Endodermal cell (in vitro differentiated cells): ENCODE measurements at places on chromosomes 1 and 21. TPM values are rescaled to one million over a fixed set of nuclear protein-coding genes. Genes with fewer than 3 reads are reported as not detected.

DNA sequence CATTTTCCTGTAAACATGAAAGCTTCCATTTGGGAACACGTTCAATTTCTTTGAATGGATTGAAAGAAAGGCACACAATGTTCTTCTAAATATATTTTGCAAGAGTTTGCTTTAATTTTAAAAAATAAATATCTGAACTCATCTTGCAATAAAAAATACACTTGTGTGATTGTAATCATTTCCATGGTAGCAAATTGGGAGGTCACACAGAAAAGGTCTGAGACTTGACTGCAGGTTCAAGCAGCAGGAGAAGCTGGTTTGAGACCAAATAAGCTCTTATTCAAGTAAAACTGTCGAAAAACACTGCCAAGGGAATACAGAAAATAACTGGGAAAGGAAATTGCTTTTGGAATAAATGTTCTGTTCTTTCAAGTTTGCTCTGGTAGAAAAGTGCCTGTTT, 498.9 kb downstream of the ADGRL2 start:
- H3K36me3 ChIP-seq, result no peaks in the 10 kb centered on the region
- no peak overlapping the region for H3K4me3 ChIP-seq
- H3K27me3 ChIP-seq, result no peaks in the 10 kb centered on the region
- no peaks in the 10 kb centered on the region for H3K4me1 ChIP-seq

GRCh38 chr1:36433102-36433501, 17.1 kb downstream of the OSCP1 start:
- H3K36me3 ChIP-seq, result no peaks in the 10 kb centered on the region
- H3K27me3 ChIP-seq, result no peaks in the 10 kb centered on the region
- no peak for DNase-seq

The MASP2 gene
- total RNA-seq, result 0.51 TPM in 1 of 2 replicates, not detected in the other

- H3K27me3 ChIP-seq, result no peaks in the 10 kb centered on the region
- no peak overlapping the region for H3K27ac ChIP-seq
- H3K36me3 ChIP-seq, result no peaks in the 10 kb centered on the region
- H3K4me1 ChIP-seq, result no peaks in the 10 kb centered on the region
Observed at GRCh38 chr1:20114021-20114648, 5.2 kb downstream of the PLA2G2D start.

- no peaks in the 10 kb centered on the region for H3K4me1 ChIP-seq
- H3K27me3 ChIP-seq, result peaks cover 4% of the 10 kb centered on the region
- H3K27ac ChIP-seq, result no peak overlapping the region
- no peak for DNase-seq
- H3K36me3 ChIP-seq, result no peaks in the 10 kb centered on the region
- no peak overlapping the region for H3K4me3 ChIP-seq
Observed at GRCh38 chr1:90486134-90486824, 230.8 kb downstream of the BARHL2 start.

GRCh38 chr21:43740497-43741156, 21.7 kb downstream of the PDXK start:
- H3K4me1 ChIP-seq, result no peaks in the 10 kb centered on the region
- peaks cover 10% of the 10 kb centered on the region for H3K36me3 ChIP-seq
- peak; percentile 91 for DNase-seq
- peak overlapping the region; percentile 30 for H3K27ac ChIP-seq

The CFAP74 gene
- 0.34 and 0.75 TPM in 2 replicates for total RNA-seq

DNA sequence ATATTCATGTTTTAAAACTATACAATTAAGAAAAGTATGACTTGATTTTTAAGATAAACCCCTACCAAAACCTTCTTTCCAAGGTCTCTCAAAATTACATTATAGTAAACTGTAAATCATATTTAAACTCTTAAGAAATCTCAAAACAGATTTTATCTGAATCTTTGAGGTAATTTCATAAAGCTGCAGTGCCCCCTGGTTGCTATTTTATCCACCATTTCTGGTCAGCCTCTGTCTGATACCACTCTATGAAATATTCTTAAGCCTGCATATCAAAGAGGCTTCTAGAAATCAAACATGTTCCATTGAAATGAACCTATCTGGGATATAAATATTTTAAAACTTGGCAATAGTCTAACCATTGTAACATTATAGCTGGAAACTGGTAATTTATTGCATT, 317.3 kb downstream of the COL11A1 start:
- H3K27me3 ChIP-seq, result no peaks in the 10 kb centered on the region
- no peaks in the 10 kb centered on the region for H3K4me1 ChIP-seq
- no peaks in the 10 kb centered on the region for H3K36me3 ChIP-seq
- DNase-seq, result no peak
- H3K4me3 ChIP-seq, result no peak overlapping the region

DNA sequence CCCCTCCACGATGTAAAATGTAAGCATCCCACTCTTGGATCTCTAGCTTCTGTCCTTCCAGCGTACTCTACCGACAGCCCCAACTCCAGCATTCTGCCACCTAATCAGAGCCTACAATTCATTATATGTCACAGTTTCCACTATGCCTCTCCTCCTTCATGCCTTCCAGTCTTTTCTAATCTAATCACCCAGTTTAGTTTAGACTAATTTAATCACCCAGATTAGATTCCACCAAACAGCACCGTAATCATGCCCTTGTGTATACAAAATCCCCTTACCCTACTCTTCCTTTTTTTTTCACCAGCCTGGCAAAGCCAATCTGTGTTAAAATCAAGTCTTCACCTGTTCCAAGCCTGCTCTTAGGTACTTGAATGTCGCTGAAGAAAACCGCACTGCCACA, 49.8 kb upstream of the KANK4 start:
- no peak overlapping the region for H3K27ac ChIP-seq
- H3K4me3 ChIP-seq, result no peak overlapping the region
- no peaks in the 10 kb centered on the region for H3K27me3 ChIP-seq
- H3K4me1 ChIP-seq, result no peaks in the 10 kb centered on the region

DNA sequence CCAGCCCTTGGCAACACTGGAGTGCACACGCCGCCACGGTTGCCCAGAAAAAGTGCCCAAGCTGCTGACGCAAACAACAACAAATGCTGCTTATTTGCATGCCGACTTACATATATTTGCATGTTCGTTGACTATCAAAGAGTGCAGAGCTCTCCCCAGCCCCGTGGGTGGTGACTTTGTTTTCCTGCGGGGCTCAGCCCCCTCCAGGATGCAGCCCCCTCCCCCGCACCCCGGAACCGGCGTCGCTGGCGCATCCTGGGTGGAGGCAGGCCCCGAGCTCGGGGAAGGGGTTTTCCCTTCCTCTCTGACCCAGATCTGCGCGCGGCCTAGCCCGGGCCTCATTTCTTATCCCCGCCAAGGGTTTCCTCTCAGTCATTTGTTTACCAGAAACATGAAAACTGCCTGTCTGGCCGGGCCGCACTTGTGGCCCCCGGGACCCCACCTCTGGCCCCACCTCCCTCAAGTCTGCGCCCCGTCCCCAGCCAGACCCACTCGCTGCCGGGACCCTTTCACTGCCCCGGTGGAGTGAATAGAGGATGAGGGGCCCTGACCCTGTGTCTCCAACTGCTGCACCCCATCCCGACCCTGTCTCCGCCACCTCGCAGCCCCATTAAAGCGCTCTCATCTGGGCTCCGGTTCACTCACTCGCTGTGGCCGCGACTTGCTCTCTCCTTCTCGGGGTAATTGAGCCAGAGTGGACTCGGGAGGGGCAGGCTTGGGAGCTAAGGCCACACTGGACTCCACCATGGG, 5.5 kb downstream of the TNFRSF25 start:
- no peak overlapping the region for H3K27ac ChIP-seq
- H3K4me3 ChIP-seq, result no peak overlapping the region
- no peaks in the 10 kb centered on the region for H3K4me1 ChIP-seq
- DNase-seq, result no peak
- peaks cover 9% of the 10 kb centered on the region for H3K36me3 ChIP-seq
- peaks cover 21% of the 10 kb centered on the region for H3K27me3 ChIP-seq

The PDE9A gene
- total RNA-seq, result 50.2 to 62.4 TPM (median 62.4 TPM) in 3 replicates

The LORICRIN gene
- not detected in 2 replicates for total RNA-seq

GRCh38 chr21:27802816-27803475, 836.1 kb upstream of the ADAMTS5 start:
- DNase-seq, result peak; percentile 86
- no peaks in the 10 kb centered on the region for H3K36me3 ChIP-seq
- no peaks in the 10 kb centered on the region for H3K27me3 ChIP-seq
- H3K4me1 ChIP-seq, result no peaks in the 10 kb centered on the region

GRCh38 chr1:78830321-78830720, 176.2 kb downstream of the ADGRL4 start:
- no peak overlapping the region for H3K27ac ChIP-seq
- no peaks in the 10 kb centered on the region for H3K4me1 ChIP-seq
- no peak for DNase-seq
- no peaks in the 10 kb centered on the region for H3K27me3 ChIP-seq
- H3K4me3 ChIP-seq, result no peak overlapping the region
